ENCODE measurements at places on chromosomes 3 and 15. TPM values are rescaled to one million over a fixed set of nuclear protein-coding genes. Genes with fewer than 3 reads are reported as not detected.
A peak's percentile ranks its signal among the peaks of the same experiment; 100 is the strongest.

GRCh38 chr3:19148768-19149091 lies 420 bp downstream of the KCNH8 start:
- peaks cover 25% of the 10 kb centered on the region for H3K4me1 ChIP-seq
- peaks cover 22% of the 10 kb centered on the region for H3K27me3 ChIP-seq
- no peak overlapping the region for H3K27ac ChIP-seq
- H3K36me3 ChIP-seq: no peaks in the 10 kb centered on the region

DNA sequence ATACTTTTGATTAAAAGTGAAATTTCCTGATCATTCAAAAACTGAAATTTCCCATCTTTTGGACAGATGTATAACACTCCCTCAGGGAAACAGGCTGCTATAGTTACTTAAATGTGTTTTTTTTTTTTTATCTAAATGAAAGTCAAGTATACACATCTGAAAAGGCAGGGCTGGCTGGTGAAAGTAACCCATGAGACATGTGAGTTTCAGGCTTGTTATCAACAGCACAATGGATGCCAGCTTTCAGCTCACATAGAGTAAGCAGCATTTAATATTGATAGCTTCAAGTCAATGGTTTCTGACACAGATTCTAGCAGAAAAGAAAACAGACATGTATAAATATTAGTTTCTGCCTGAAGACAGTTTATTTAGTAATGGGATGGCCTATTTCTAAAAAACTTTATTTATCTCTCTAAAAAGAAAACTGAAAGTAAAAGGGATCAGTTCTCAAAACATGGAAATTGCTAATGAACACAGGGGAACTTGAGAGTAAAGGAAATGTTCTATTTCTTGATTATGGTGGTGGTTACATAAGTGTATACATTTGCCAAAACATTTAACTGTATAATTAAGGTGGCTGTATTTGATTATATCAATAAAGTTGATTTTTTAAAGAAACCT lies 89.7 kb upstream of the CMC1 start:
- no peak overlapping the region for H3K4me3 ChIP-seq
- no peak overlapping the region for H3K27ac ChIP-seq
- no peaks in the 10 kb centered on the region for H3K36me3 ChIP-seq
- no peaks in the 10 kb centered on the region for H3K4me1 ChIP-seq
- no peak for DNase-seq
- no peaks in the 10 kb centered on the region for H3K27me3 ChIP-seq

GRCh38 chr3:67848299-67848698 lies 193.9 kb upstream of the SUCLG2 start:
- no peak overlapping the region for H3K27ac ChIP-seq
- no peaks in the 10 kb centered on the region for H3K27me3 ChIP-seq
- DNase-seq: no peak
- no peaks in the 10 kb centered on the region for H3K36me3 ChIP-seq
- no peaks in the 10 kb centered on the region for H3K4me1 ChIP-seq

DNA sequence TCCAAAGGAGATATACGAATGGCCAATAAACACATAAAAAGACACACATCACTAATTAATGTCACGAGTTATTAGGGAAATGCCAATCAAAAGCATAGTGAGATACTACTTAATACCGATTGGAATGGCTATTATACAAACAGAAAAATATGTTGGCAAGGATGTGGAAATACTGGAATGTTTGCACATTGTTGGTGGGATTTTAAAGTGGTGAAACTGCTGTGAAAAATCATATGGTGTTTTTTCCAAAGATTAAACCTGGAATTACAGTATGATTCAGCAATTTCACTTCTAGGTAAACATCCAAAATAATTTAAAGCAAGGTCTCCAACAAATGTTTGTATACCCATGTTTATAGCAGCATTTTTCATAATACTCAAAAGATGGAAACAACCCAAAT lies 765.5 kb downstream of the VGLL3 start:
- no peaks in the 10 kb centered on the region for H3K27me3 ChIP-seq
- H3K4me3 ChIP-seq: no peak overlapping the region
- no peak overlapping the region for H3K27ac ChIP-seq
- H3K36me3 ChIP-seq: no peaks in the 10 kb centered on the region
- H3K4me1 ChIP-seq: no peaks in the 10 kb centered on the region
- no peak for DNase-seq

GRCh38 chr3:98567666-98568270 lies 25.6 kb downstream of the CPOX start:
- H3K27ac ChIP-seq: peak overlapping the region; percentile 94
- H3K4me1 ChIP-seq: peaks cover 31% of the 10 kb centered on the region
- no peak for DNase-seq

GRCh38 chr15:68712886-68713285 lies 107.8 kb downstream of the ANP32A start:
- H3K27ac ChIP-seq: no peak overlapping the region
- H3K27me3 ChIP-seq: peaks cover 39% of the 10 kb centered on the region
- no peak overlapping the region for H3K4me3 ChIP-seq
- DNase-seq: no peak
- no peaks in the 10 kb centered on the region for H3K36me3 ChIP-seq

- no peak for DNase-seq
- H3K27me3 ChIP-seq: no peaks in the 10 kb centered on the region
- H3K27ac ChIP-seq: no peak overlapping the region
Measured at GRCh38 chr3:45635475-45636256, 41.1 kb downstream of the LIMD1 start.

DNA sequence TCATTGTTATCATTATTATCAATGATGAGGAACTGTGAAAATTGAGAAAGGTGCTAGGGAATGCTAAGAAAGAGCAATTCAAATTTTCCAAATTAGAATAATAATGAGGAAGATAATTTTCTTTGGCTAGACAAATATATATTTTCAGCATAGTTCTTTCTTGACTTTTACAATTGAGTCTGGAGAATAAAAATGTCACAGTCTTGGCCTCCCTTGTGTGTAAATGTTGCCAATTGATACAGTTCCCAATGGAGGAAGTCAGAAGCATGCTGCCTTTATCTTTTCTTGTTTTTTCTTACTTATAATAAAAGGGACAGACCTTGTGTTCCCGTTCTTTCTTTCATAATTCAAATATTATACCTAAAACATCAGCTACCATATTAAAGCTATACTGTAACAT lies 774.4 kb downstream of the SI start:
- no peaks in the 10 kb centered on the region for H3K27me3 ChIP-seq
- H3K4me3 ChIP-seq: no peak overlapping the region
- no peaks in the 10 kb centered on the region for H3K36me3 ChIP-seq
- no peaks in the 10 kb centered on the region for H3K4me1 ChIP-seq
- no peak overlapping the region for H3K27ac ChIP-seq
- DNase-seq: no peak

DNA sequence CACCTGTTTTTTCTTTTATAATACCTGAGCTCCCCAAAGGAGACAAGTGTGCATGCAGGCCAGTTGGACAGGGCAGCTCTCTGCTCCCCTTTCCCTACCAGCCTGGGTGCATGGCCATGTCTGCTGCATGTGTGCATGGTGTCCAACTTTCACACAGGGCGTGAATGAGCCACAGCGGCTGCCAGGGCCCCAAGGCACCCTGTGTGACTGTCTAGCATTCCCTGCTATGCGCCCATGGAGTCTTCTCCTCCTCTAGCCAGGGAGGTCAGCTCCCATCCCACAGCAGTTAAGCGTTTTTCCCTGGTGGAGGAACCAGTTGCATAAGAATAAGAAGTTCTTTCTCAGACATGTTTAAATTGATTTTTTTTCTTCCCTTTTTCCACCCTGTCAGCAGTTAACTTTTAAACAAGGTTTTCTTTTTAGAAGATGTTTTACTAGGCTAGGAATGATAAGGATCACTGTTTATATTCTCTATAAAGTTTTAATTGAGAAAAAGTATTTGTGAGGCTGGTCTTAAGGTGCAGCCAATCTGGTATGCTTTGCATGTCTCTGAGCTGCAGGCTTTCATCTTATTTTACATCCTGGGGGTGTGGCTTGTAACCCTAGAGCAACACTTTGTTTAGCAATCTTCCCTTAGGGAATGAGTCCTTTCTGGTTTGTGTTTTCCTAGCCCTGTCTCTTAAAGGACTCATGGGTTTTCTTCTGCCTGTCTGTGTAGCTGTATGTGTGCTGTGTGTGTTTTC lies 20.5 kb upstream of the OR5H1 start:
- no peak for DNase-seq
- H3K4me1 ChIP-seq: no peaks in the 10 kb centered on the region
- no peak overlapping the region for H3K27ac ChIP-seq
- no peak overlapping the region for H3K4me3 ChIP-seq
- no peaks in the 10 kb centered on the region for H3K36me3 ChIP-seq

- no peak overlapping the region for H3K4me3 ChIP-seq
- no peak for DNase-seq
- H3K36me3 ChIP-seq: no peaks in the 10 kb centered on the region
- H3K27ac ChIP-seq: no peak overlapping the region
- H3K4me1 ChIP-seq: no peaks in the 10 kb centered on the region
- H3K27me3 ChIP-seq: no peaks in the 10 kb centered on the region
Measured at GRCh38 chr3:12187448-12188327, 29.0 kb upstream of the TIMP4 start.

DNA sequence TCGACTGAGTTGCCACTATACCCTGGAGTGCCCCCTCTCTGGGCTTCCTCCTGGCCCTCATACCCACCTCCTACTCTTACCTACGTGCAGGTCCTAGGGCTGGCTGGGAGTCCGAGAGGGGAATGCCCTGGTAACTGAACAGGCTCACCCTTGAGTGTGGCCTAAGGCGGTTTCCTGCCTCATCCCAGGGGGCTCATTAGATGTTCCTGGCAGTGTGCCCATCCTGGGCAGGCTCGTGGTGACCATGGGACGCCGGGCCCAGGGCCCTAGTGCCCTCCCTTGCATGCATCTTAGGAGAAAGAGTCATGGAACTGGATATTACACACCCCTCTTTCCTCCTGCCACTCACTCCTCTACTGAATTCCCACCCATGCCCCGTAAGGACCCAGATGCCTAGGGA lies 2.8 kb downstream of the SEMA4B start:
- H3K27ac ChIP-seq: no peak overlapping the region
- peaks cover 13% of the 10 kb centered on the region for H3K4me1 ChIP-seq
- peaks cover 4% of the 10 kb centered on the region for H3K27me3 ChIP-seq
- peaks cover 8% of the 10 kb centered on the region for H3K36me3 ChIP-seq

Gene PDZRN3
- 0.18 TPM for total RNA-seq

Gene LNP1
- total RNA-seq: 1.5 TPM

Gene HDC
- total RNA-seq: 4.2 TPM

Gene GUCA1C
- total RNA-seq: not detected

Gene LRRC31
- total RNA-seq: not detected

Gene DIPK2A
- 19.3 TPM for total RNA-seq

Gene GOLGA6B
- total RNA-seq: not detected

Data from T-cell (primary cell).